Stimulated activated CD8-positive, alpha-beta memory T cell treated with anti-CD3 and anti-CD28 coated beads, Interleukin-7, amount 100 ng/mL, for 1 hour (primary cell): ENCODE measurements at places on chromosomes 7 and 10.

DNA sequence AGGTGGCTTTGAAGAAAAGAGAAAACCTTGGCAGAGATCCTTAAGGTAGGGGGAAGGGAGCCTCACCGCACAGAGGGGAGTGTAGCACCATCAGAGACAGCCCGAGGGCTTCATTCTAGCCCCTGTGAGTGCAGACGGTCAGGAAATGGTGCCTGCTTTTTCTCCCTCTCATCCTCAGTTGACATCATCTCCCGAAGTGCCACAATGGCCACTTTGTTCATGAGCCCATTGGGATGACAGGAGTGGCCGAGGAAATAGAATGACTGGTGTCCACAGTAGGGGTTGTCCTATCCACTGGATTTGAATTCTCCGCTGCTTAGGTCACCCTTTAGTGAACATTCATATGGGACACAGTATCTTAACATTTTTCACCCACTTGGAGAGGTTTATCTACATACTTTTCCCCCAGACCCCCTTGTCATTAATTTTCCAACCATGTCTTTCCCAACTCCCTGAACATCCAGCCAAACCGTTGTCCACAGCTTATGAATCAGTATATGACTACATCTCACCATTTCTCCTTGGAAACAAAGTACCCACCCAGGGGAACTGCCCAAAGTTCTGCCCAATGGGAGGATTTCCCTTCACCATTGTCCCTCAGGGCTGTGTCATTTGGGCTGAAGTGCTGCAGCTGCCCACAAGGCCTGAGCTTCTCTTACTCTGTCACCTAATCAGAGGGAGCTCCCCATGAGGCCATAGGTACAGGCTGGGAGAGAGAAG is 108.8 kb downstream of the ADCY1 start:
- no peak for DNase-seq

DNA sequence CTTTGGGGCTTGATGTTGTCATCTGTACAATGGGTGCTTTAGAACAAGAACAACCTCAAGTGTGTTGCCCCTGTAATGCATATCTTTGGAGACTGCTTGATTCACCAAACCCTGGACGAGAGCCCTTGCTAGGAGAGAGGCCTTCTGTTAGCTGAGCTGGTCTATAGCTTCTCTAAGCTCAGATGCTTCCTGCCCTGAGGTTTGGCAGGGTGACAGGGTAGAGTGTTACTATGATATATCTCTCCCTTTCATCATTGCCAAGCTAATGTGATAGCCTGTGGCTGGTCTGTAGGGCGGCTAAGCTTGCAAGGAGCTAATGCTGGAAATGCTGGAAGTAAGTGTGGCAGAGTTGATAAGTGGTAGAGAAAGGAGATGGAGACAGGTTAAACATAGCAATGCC is 364.1 kb downstream of the RPS24 start:
- no peak for DNase-seq

DNA sequence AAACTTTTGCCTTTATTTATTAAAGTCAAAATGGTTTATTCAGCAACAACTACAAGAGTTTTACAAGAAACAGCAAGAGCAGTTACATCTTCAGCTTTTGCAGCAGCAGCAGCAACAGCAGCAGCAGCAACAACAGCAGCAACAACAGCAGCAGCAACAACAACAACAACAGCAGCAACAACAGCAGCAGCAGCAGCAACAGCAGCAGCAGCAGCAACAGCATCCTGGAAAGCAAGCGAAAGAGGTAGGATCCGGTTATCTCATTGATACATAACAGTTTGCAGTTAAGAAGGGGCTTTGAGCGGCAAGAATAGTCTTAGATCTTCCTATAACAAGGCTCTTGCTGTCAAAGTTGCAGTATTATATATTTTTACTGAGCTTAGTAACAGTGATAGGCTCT is 215.1 kb downstream of the FOXP2 start:
- no peak for DNase-seq

- DNase-seq: no peak
Measured at GRCh38 chr10:23291551-23292334, 52.9 kb downstream of the C10orf67 start.

- DNase-seq: no peak
Measured at GRCh38 chr7:121211253-121211652, 117.5 kb upstream of the WNT16 start.

- no peak for DNase-seq
Measured at GRCh38 chr7:49060743-49061142, 136.4 kb downstream of the CDC14C start.

DNA sequence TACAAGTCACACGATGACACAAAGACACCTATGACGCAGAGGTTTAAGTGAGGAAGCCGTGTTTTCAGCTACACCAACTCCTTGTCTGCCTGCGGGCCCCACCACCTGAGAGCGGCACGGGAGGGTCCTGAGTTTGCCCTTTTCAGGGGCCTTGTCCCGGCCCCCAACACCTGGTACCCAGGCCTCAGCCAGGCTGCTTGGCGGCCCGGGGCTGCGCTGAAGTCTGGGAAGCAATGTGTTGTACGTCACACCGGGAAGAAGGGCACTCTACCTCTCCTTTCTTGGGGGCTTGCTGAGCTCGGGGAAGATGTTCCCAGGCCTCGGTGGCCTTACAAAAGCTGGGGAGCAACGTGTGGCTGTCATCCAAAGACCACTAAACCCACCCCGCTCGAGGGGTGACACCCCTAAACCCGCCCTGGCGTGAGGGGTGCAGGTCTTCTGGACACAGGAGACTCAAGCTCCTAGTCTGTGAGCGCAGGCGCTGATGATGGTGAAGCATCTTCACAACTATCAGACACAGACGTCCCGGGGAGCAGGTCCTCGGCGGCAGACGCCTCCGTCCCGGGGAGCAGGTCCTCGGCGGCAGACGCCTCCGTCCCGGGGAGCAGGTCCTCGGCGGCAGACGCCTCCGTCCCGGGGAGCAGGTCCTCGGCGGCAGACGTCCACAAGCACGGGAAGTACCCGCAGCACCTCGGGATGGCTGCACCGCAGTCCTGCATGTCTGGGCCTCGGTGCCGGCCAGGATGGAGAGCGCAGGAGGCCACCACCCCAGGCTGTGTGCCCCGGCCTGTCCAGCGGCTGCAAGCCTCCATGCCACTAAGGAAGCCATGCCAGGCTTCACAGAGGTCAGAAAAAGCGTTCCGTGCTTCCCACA is 15.4 kb downstream of the CFAP46 start:
- DNase-seq: no peak
